Omental fat pad (tissue), 4 donors: ENCODE measurements at places on chromosomes 11 and 22.

GRCh38 chr11:103097279-103097678, 5.3 kb upstream of the DCUN1D5 start:
- DNase-seq: no peak

DNA sequence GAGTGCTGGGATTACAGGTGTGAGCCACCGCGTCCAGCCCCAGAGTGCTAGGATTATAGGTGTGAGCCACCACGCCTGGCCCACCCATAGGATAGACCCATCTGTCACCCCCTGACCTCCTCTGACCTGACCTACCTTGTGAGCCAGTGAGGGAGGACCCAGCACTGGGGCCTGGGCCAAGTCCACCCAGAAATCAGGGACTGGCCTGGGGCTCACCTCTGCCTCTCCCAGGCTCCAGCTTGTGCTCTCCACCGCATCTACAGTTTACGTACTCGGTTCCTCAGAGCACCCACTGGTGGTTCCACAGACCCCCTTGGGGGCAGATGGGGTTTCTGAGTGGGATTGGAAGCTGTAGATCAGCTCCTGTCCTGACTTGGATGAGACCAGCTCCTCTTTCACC, 6.4 kb downstream of the SLC29A2 start:
- DNase-seq: no peak

DNA sequence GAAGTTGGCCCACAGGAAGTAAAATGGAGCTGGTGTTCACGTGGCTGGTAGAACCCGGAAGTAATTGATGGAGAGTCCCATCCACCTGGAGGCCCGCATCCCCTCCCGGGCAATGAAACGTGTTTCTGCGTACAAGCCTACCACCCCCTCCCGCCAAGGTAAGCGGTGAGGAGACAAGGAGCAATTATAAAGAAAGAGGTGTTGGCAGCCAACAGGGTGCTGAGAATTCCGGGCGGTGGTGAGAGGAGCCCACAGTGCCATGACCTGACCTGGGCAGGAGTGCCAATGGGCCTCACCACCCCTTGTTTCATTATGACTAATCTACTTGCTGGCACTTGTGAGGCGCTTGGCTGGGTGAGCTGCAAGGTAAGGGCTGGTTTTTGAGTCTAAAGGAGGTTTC, 83.8 kb upstream of the BID start:
- no peak for DNase-seq

DNA sequence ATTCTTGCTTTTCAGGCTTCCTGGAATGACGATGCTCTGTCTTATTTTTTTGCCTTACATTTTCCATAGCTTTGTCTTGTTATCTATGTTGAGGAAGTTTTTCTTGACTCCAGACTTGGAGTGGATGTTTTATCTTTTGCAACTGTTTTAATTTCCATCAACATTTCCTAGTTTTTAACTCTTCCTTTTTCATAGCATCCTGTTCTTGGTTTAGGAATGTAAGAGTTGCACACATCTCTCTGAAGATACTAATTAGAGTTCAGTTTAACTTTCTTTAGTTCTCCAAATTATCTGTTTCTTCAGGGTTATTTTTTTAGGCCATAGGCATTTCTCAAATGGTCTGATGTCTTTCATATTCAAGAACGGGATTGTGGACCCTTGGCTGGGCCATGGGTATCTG, 10.4 kb downstream of the CLDN5 start:
- DNase-seq: no peak

- DNase-seq: no peak
These were observed 13.3 kb downstream of the CLDN5 start for GRCh38 chr22:19510919-19511341.

DNA sequence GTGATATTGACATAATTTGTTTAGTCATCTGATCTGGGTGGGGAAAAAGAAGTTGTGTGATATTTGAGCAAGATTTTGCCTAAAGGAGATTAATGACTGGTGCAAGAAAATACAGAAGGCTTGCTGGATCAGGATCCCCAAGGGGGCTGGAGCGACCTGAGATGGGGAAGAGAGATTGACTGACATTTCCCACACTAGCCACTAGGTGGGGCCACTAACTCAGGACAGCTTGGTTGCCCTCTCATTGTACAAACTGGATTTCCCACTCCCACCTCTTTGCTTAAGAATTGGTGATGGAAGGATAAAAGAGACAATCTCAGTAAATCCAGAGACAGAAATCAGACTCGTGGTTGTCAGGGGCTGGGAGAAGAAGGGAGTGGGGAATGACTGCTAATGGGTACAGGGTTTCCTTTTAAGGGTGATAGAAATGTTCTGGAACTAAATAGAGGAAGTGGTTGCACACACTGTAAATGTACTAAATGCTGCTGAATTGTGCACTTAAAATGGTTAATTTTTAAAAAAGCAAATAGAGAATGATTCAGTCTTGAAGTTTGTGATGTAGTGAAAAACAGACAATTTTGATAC, 50.7 kb downstream of the CTTN start:
- no peak for DNase-seq

GRCh38 chr11:91366816-91367215, 857.8 kb upstream of the FAT3 start:
- DNase-seq: no peak

DNA sequence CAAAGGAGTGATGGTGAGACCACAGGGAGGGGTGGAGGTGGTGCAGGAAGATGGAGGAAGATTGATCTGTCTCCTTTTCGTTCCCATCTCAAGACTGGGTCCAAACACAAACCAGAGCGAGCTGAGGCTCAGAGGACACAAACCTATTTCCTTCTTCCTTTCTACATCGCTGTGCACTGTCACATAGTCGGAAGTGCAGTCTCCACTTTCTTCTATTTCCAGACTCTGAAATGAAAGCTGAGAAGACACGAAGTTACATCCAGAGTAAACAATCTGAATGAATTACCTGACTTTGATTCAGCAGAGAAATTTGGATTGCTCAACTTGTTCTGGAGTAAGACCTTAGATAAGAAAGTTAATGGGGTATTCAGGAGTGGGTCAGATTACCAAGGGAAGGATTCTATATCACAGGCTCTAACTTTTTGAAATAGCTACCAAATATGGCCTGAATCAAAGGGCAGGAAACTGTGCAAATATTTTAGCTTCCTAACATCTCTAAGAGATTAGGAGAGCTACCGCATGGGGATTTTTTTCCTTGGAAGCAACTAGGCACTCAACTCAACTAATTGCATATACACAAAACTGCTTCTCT, 14.4 kb downstream of the OVCH2 start:
- DNase-seq: no peak

DNA sequence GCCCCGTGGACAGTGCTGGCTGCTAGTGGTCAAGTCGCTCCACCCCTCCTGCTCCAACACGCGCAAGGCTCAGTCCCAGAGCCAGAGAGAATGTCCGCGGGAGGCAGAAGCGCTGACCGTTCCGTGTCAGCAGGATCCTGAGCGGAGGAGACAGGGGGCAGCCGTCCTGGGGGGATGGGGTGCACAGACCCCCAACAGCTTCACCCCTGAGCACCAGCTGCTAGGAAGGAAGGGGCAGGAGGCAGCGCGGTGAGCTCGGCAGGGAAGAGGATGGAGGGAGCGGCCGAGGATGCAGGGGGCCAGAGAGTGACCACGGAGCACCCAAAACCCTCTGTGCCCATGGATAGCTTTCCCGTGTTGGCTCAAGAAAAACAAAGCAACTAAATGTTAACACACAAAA, 6.4 kb upstream of the TTLL8 start:
- no peak for DNase-seq

DNA sequence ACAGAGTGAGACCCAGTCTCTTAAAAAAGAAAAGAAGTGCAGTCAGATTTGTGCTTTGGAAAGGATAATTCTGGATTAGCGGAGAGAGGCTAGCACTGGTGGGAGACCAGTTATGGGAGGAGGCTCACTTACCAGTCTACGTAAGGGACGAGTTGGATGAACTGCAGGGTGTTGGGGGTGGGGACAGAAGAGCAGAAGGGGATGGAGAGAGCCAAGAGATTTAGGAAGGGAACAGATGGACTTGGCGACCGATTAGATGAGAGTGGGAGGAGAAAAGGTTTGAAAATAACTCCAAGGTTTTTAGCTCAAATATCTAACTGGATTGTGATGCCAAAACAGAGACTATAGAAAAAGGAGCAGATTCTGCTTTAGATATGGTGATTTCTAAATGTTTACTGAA, 81.4 kb downstream of the SFI1 start:
- no peak for DNase-seq

GRCh38 chr11:45772986-45773785, 31.8 kb upstream of the SLC35C1 start:
- DNase-seq: no peak

DNA sequence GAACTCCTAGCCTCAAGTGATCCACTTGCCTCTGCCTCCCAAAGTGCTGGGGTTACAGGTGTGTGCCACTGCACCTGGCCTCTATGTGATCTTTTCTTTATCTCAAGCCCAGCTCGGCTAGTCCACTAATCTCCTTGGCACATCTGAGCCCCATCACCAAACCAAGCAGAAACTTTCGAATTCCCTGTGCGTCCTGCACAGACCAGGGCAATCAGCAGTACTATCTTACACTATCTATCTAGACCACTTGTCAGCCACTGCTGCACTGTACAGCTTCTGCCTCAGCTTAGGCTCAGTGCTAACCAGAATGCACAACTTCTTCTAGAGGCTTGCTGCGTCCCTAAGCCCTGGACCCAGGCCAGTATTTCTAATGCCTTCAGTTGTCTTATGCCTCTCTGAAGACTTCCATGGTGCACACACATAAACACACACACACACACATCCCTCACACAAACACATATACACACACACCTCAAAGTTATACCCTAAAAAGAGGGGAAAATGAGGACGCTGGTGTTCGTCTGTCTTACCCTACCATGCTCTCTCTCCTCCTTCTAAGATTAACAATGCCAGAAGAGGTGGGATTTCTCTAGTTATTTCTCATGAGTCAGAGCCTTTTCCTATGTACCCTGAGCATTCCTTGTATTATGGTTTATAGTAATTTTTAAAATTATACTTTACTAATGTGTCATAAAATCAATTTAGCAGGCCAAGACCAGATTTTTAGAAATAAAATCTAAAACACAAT, 59.3 kb upstream of the FAM181B start:
- DNase-seq: no peak

- DNase-seq: no peak
These were observed 2.0 kb downstream of the GRK2 start for GRCh38 chr11:67268081-67268961.

- DNase-seq: no peak
These were observed 24.8 kb upstream of the TTC12 start for GRCh38 chr11:113289431-113290187.
